H1 (cell line): ENCODE measurements at places on chromosomes 2 and 18.

DNA sequence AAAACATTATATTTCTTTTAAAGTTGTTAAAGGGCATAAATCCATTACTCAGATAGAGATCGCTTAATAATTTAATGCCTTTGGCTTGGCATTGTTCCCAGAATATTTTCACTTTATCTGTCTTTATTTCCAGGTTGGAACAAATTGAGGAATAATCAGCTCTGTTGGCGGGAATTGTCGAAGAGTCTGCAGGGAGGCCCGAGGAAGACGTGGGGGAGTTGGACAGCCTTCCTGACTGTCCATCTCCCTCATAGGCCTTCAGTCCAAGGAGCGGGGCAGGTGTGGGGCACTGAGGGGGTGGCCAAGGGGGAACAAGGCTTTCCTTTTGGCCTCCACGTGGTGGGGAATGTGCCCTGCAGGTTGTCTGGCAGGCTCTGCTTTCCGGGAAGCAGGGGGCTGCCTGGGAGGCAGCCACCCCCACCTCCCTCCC lies 179.6 kb downstream of the ZBTB7C start:
- DNase-seq = no peak

DNA sequence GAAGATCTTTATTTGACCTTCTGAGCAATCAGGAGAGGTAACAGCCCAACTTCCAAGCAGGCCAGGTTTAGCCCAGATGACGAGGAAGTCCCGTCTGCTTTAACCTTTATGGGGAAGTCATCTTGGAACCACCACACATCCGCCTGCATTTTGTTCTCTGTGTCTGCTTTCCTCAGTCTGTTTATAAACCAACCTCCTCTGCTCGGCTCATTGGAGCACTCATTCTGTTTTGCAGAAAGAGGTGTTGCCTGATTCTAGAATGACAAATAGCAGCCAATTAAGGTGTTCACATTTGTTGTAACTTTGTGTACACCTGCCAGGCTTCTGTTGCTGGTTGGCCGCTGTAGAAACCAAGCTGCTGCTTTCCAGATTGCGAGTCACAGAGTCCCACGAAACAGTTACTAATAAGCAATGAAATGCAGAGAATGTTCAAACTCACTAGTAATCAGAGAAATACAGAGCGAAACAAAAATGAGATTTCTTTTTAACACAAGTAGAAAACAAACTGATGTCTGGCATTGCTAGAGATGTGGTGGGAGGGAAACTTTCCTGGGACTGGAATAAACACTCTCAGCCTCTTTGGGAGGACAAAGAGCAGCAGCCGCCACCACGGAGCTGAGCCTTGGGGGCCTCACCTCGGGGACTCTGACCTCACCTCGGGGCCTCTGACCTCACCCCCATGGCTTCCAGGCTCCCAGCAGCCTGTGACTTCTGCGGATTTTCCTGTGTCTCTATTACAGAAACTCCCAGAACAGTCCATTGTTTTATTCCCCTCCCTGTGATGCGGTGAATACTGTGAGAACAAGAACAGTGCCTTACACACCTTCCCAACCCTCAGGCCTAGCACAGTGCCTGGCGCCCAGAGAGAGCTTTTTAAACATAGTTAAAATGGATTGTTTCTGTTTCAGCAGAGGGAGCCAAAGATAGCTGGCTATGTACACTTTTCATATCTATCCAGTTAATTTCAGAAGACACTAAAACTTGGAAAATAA lies 64.0 kb downstream of the MBP start:
- no peak for DNase-seq

- DNase-seq = no peak
These were observed 1.5 kb downstream of the CRYBA2 start for GRCh38 chr2:218991674-218992168.

DNA sequence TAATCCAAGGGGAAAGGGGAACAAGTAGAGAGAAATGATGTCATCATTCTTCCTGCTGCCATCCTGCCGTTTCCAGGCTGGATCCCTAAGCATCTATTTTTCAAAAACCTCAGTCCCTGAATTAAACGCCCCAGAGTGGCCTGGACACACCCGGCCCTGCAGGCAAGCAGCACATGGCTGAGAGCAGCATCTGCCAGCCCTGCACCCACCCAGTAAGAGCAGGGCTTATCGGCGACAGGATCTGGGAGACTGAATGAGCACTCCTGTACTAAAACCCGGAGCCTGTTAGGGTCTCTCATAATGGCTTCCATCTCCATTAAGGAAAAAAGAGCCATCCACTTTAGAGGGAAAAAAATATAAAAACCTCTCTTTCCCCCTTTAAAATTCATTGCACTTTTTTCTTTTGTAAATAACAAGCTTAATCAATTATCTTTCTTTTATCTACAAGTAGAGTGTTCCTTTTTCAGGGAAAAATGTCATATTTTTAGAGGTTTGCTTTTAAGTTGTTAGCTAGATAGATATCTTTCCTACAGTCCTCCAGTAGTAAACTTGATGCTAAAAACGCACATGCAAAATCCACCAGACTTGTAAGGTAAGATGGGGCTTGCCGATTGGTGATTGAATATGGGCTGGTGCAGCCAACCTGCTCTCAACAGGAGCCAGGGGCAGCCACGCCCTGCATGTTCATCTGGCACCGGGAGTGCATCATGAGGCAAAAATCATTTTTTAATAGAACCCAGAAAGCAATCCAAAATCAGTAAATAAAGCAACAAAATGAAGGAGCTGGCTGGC lies 457.8 kb downstream of the EIPR1 start:
- no peak for DNase-seq

GRCh38 chr2:68561372-68561771 lies 82.0 kb upstream of the PROKR1 start:
- no peak for DNase-seq

- peak; percentile 58 for DNase-seq
These were observed 588 bp upstream of the FOXI3 start for GRCh38 chr2:88452980-88453582.

DNA sequence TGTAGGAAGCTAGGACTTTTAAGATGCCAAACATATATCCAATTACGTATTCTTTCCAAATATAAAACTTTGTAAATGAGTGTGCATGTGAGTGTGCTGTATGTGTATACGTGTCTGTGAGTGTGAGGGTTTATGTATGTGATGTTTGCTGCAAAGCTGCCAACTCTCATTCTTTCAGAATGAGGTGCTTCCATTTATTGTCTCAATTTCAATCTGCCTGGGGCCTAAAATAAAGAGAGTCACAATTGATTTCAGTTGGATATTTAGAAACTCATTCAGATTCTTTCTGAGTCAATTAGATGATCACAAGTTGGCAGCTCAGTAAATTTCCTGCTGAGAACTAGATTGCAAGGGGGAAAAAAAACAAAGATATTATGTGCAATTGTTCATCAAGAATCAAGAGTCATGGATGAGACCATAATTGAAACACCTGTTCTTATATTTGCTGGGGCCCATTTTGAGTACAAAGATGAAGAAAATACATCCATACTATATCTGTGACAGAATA lies 621.2 kb upstream of the ACVR2A start:
- no peak for DNase-seq
